ENCODE measurements at places on chromosomes 7 and 10. TPM values are rescaled to one million over a fixed set of nuclear protein-coding genes. Genes with fewer than 3 reads are reported as not detected.

The CCL26 gene
- total RNA-seq: not detected

The SLC26A3 gene
- 0.21 TPM for total RNA-seq

The FAM131B gene
- 42.8 TPM for total RNA-seq

The TRPV5 gene
- 0.13 TPM for total RNA-seq

The OR9A2 gene
- 1.5 TPM for total RNA-seq
